Osteocyte (in vitro differentiated cells): ENCODE measurements at places on chromosomes 11 and 22. TPM values are rescaled to one million over a fixed set of nuclear protein-coding genes. Genes with fewer than 3 reads are reported as not detected.

The IRAG1 gene
- 22.2 and 24.0 TPM in 2 replicates for total RNA-seq

GRCh38 chr11:4559527-4560440 lies 14.8 kb downstream of the OR52M1 start:
- no peak overlapping the region for H3K4me3 ChIP-seq
- H3K36me3 ChIP-seq: no peaks in the 10 kb centered on the region
- no peaks in the 10 kb centered on the region for H3K4me1 ChIP-seq
- H3K27ac ChIP-seq: no peak overlapping the region

DNA sequence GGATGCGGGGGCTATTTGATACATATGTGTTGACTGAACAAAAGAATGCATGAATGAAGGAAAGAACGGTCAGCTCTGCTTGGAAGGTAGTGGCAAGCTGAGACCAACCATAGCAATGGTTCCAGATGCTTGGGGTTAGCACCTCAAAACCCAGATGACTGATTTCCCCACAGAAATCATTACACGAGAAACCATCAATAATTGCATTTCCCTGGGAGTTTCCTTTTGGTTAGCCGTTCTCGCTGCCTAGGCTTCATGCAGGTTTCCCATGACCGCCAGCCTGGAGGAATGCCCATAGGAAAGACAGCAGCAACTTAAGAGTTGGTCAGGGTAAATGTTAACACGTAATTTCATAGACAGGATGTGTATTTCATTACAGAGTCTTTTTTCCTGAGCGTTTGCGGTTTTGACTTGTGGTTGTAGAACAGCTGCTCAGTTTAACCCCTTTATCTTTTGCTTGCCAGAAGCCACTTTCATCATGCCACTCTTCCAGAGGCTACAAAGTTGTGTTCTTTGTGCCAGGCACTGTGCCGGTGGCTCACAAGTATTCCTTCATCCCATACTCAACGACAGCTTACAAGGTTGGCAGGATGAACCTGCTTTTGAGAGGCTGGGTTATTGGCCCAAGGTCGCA lies 2.8 kb downstream of the IL17RA start:
- no peaks in the 10 kb centered on the region for H3K27me3 ChIP-seq
- no peak for DNase-seq
- no peak overlapping the region for H3K27ac ChIP-seq
- H3K36me3 ChIP-seq: no peaks in the 10 kb centered on the region

DNA sequence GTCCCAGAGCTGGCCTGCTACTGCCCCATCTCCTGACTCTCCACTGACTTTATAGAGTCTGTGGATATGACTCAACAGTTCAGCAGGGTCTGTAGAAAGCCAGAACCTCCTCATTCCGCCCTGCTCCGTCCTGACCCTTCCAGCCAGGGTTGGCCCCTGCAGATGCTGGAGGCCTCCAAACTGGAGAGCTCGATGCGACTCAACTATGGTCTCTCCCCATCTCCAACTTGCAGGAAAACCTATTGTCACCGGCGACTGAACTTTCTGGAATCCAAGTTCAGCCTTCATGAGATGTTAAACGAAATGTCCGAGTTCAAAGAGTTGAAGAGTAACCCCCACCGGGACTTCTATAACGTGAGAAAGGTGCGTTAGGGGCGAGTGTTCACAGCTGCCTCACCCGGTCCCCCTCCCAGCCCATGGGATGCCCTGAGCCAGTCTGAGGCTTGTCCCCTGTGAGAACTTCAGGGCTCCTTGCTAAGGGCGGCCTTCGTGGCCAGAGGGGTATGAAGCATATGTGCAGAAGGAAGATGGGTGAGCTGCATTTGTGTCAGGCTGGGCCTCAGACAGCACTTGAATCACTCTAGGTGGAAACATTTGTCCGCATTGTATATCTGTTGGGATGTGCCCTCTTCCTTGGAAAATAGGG lies 32.1 kb downstream of the AMPD3 start:
- no peak overlapping the region for H3K4me3 ChIP-seq
- H3K36me3 ChIP-seq: no peaks in the 10 kb centered on the region
- no peak overlapping the region for H3K27ac ChIP-seq
- no peaks in the 10 kb centered on the region for H3K27me3 ChIP-seq
- DNase-seq: peak; percentile 65

GRCh38 chr22:29607426-29607825 lies 4.0 kb downstream of the NF2 start:
- no peak overlapping the region for H3K27ac ChIP-seq
- H3K4me3 ChIP-seq: no peak overlapping the region
- peaks cover 25% of the 10 kb centered on the region for H3K4me1 ChIP-seq

DNA sequence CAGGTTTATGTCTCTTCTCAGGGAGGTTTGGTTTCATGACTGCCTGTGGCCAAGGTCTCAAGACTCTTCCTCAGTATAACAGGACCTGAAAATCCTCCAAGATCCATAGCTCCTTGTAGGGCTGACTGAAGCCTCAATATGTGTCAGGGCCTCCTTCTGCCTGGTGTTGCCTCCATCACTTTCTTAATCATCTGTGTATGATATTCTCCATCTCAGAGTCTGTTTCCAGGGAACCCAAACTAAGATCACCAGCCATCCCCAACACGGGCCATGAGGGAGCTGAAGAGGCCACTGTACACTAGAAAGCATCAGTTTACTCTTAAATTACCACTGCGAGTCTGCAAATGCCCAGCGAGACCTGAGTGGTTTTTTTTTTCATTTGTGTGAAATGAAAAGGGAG lies 17.7 kb downstream of the GGTLC2 start:
- H3K27ac ChIP-seq: no peak overlapping the region
- peaks cover 11% of the 10 kb centered on the region for H3K27me3 ChIP-seq
- DNase-seq: no peak
- H3K4me3 ChIP-seq: no peak overlapping the region
- H3K4me1 ChIP-seq: no peaks in the 10 kb centered on the region

GRCh38 chr11:112241486-112241885 lies 15.3 kb downstream of the PTS start:
- no peaks in the 10 kb centered on the region for H3K4me1 ChIP-seq
- H3K4me3 ChIP-seq: no peak overlapping the region
- H3K27ac ChIP-seq: no peak overlapping the region
- DNase-seq: no peak
- H3K27me3 ChIP-seq: no peaks in the 10 kb centered on the region
- peaks cover 52% of the 10 kb centered on the region for H3K36me3 ChIP-seq

DNA sequence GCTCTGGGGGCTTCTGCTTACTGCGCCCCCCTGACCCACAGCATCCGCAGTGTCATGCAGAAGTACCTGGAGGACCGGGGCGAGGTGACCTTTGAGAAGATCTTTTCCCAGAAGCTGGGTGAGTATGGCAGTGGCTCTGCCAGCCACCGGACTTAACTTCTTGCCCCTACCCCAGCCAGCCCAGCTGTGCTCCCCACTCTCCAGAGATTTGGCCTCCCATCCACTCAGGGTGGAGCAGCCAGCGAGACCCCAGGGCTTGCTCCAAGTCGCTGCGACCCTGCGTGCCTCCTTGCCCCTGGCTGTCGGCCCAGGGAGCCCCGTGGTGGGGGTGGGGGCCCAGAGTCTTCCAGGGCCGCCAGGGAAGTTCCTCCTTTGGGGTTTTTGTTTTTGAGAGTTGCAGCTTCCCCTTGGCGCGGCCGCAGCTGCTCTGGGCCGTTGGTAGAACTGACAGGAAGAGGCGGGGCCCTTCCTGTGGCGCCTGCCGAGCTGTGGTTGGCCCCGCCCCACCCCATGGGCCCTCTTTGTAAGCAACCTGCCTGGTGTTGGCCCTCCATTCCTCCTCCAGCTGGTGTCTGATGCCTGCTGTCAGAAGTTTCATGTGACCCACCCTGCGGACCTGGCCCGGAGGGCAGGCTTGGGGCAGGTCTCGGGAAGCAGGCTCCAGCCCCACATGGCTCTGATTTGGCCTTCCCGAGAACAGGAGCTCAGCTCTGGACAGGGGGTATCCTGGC lies 11.1 kb downstream of the GRK2 start:
- H3K4me1 ChIP-seq: peaks cover 35% of the 10 kb centered on the region
- no peak for DNase-seq
- peak overlapping the region; percentile 22 for H3K4me3 ChIP-seq
- H3K27ac ChIP-seq: peak overlapping the region; percentile 83
- peaks cover 9% of the 10 kb centered on the region for H3K36me3 ChIP-seq

DNA sequence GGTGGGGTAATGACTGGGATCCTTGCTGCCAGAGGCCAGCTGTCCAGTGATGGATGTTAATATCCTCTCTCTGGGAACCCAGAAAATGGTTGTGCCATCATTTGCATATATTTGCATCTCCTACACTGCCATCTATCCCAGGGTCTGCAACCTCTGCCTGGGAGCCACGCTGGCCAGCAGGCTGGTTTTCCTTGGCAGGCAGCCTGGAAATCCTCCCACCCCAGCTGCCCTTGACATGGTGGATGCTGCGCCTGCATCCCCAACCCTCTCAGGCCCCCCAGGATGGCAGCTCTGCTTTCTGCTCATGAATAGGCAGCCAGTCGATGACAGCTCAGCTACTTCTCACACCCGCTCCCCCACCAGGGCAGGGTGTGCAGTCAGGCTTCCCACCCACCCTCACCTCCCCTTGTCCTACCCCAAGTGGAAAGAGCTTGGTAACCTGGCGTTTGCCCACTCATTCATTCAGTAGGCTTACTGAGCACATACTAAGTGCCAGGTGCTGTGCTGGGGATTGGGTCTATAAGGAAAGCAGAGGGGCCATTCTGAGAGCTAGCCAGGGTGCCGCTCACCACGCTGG lies 202.5 kb downstream of the TRIM29 start:
- DNase-seq: no peak
- no peak overlapping the region for H3K4me3 ChIP-seq
- no peak overlapping the region for H3K27ac ChIP-seq

- H3K36me3 ChIP-seq: no peaks in the 10 kb centered on the region
- H3K4me3 ChIP-seq: no peak overlapping the region
- peak overlapping the region; percentile 84 for H3K27ac ChIP-seq
- no peak for DNase-seq
- H3K4me1 ChIP-seq: peaks cover 64% of the 10 kb centered on the region
- H3K27me3 ChIP-seq: no peaks in the 10 kb centered on the region
Observed at GRCh38 chr11:128290106-128290840, 297.1 kb downstream of the ETS1 start.

DNA sequence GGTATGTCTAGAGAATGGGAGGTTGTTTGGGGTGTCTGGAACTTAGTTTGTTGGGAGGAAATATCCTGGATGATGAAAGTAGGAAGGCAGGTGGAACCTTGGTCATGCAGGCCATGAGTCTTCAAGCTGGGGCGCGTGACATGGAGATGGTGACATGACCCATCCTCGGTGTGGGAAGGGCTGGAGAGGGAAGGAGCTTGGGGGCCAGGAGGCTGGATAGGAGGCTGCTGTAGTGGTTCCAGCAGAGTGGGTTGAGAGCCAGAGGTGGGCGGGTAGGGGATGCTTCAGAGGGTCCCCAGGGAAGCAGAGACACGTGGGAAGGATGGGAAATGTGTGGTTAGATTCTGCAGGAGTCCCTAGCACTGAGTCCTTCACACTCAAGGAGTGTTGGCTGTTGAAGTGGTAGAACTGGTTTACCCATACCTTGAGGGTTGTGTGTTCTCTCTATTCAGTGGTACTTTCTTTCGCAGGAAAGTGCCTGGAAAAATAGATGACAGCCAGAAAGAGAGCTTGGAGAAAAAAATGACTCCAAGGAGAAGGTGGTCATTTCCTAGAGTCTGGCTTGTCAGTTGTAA lies 56.8 kb downstream of the LDLRAD3 start:
- no peak overlapping the region for H3K4me3 ChIP-seq
- H3K27ac ChIP-seq: no peak overlapping the region
- no peak for DNase-seq
- no peaks in the 10 kb centered on the region for H3K36me3 ChIP-seq
- peaks cover 6% of the 10 kb centered on the region for H3K4me1 ChIP-seq

DNA sequence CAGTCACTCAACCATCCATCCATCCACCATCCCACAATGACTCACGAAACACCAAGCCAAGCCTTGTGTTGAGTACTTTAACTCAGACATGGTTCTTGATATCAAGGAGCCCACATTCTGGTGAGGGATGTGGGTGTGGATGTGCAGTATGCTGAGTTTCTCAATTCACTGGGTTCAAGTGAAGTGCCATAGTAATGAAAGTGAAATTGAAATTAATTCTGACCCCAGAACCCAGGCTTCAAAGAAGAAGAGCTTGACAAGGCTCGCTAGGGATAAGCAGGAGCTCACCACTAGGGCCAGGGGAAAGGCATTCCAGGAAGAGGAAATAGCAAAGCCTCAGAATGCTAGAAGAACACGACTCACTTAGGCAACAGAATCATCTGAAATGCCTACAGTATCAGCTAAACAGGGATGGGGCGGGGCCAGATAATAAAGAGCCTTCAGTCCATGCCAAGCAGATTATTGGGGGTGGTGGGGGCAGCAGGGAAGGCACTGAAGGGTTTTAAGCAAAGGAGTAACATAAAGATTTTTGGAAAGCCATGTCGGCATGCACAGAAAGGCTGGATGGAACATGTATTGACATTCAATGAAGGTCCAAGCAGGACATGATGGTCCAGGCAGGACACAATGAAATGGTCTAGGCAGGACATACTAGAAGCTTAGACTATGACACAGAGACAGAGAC lies 37.2 kb downstream of the RTL6 start:
- peak; percentile 38 for DNase-seq
- H3K27ac ChIP-seq: no peak overlapping the region
- peaks cover 19% of the 10 kb centered on the region for H3K27me3 ChIP-seq
- H3K4me1 ChIP-seq: no peaks in the 10 kb centered on the region
- no peak overlapping the region for H3K4me3 ChIP-seq

- H3K36me3 ChIP-seq: no peaks in the 10 kb centered on the region
- H3K27me3 ChIP-seq: no peaks in the 10 kb centered on the region
- no peak overlapping the region for H3K4me3 ChIP-seq
- DNase-seq: no peak
- H3K27ac ChIP-seq: no peak overlapping the region
- H3K4me1 ChIP-seq: peaks cover 66% of the 10 kb centered on the region
Observed at GRCh38 chr11:27210531-27210930, 152.5 kb downstream of the CCDC34 start.
